ENCODE measurements at places on chromosomes 3 and 15.

- DNase-seq = no peak
Observed at GRCh38 chr3:108401836-108402235, 105.5 kb downstream of the HHLA2 start.

DNA sequence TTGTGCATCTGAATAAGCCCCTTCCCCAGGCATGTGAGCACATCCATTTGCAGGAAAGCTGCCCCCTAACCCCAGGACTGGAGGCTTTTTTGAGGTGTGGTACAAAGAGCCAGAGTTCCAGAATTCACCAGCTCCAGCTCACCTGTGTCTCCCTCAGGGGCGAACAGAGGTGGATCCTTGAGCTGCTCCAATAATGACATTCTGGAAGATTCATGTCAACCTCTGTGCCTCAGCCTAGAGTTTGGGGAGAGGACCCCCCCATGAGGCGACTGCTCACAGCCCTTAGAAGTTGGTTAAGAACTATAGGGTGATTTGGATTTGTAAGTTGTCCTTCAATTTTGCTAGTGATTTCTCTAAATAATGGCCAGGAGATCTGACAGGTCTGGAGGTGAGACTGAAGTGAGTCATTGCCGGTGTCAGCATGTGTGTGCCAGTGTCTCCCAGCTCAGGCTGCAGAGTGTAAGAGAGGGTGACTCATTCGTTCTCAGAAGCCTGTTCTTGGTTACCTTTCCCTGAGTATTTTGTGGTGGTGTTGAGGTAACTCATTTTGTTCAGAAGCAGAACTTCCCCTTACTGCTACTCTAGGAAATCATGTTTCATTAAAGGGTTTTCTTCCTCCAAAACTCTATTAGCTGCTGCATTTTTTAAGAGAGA is 136.9 kb upstream of the TOPAZ1 start:
- no peak for DNase-seq

- DNase-seq = no peak
Observed at GRCh38 chr3:128344052-128344735, 122.5 kb downstream of the DNAJB8 start.

GRCh38 chr3:100709842-100710260 is 557 bp downstream of the TFG start:
- DNase-seq = peak; percentile 2

Measured in smooth muscle cell of the brain vasculature (primary cell).